Pericardium fibroblast (primary cell): ENCODE measurements at places on chromosomes 4 and X. TPM values are rescaled to one million over a fixed set of nuclear protein-coding genes. Genes with fewer than 3 reads are reported as not detected.

NDNF gene
- 1.1 TPM in 1 of 2 replicates, not detected in the other for total RNA-seq

NXF2 gene
- total RNA-seq, result not detected in 2 replicates

FGD1 gene
- total RNA-seq, result 13.3 and 15.7 TPM in 2 replicates

RNF128 gene
- total RNA-seq, result 0.17 TPM in 1 of 2 replicates, not detected in the other

XIAP gene
- total RNA-seq, result 11.1 and 23.5 TPM in 2 replicates

NHS gene
- 0.12 and 0.17 TPM in 2 replicates for total RNA-seq

BBS12 gene
- total RNA-seq, result 5.0 and 6.0 TPM in 2 replicates

NHSL2 gene
- 2.0 and 2.3 TPM in 2 replicates for total RNA-seq

TMEM35A gene
- total RNA-seq, result 0.47 and 4.4 TPM in 2 replicates

ENOX2 gene
- 7.9 and 9.2 TPM in 2 replicates for total RNA-seq

DYNLT3 gene
- 9.3 and 30.3 TPM in 2 replicates for total RNA-seq

USP26 gene
- not detected in 2 replicates for total RNA-seq

FAM184B gene
- total RNA-seq, result 0.12 TPM in 1 of 2 replicates, not detected in the other

NDST3 gene
- not detected in 2 replicates for total RNA-seq

NOX1 gene
- 0.47 TPM in 1 of 2 replicates, not detected in the other for total RNA-seq

GNRHR gene
- not detected in 2 replicates for total RNA-seq

MAGEA6 gene
- total RNA-seq, result not detected in 2 replicates

RAB39B gene
- total RNA-seq, result 0.35 and 1.8 TPM in 2 replicates

NWD2 gene
- not detected in 2 replicates for total RNA-seq

MAGEA12 gene
- total RNA-seq, result not detected in 2 replicates

DNAAF6 gene
- total RNA-seq, result not detected in 2 replicates

PAK3 gene
- 0.09 and 0.12 TPM in 2 replicates for total RNA-seq

XAGE5 gene
- not detected in 2 replicates for total RNA-seq

RNF150 gene
- total RNA-seq, result 9.0 and 10.3 TPM in 2 replicates

CSAG2 gene
- total RNA-seq, result not detected in 2 replicates

NR3C2 gene
- 0.09 and 0.12 TPM in 2 replicates for total RNA-seq

GCNA gene
- 1.4 and 4.3 TPM in 2 replicates for total RNA-seq

NAP1L3 gene
- 4.1 and 6.1 TPM in 2 replicates for total RNA-seq

ALAS2 gene
- not detected in 2 replicates for total RNA-seq

C1QTNF7 gene
- total RNA-seq, result 0.17 and 0.35 TPM in 2 replicates

POLN gene
- 1.1 and 1.9 TPM in 2 replicates for total RNA-seq

MAGIX gene
- 0.93 and 1.0 TPM in 2 replicates for total RNA-seq

CABS1 gene
- not detected in 2 replicates for total RNA-seq

CXCL9 gene
- not detected in 2 replicates for total RNA-seq

SPANXA2 gene
- total RNA-seq, result not detected in 2 replicates

PAGE5 gene
- total RNA-seq, result not detected in 2 replicates

CTAG1A gene
- total RNA-seq, result not detected in 2 replicates

THAP6 gene
- 5.1 and 6.4 TPM in 2 replicates for total RNA-seq

CPLX1 gene
- total RNA-seq, result 0.34 and 0.47 TPM in 2 replicates

PHOX2B gene
- not detected in 2 replicates for total RNA-seq

ZNF518B gene
- total RNA-seq, result 17.4 and 30.7 TPM in 2 replicates

TMEM47 gene
- 35.8 and 38.6 TPM in 2 replicates for total RNA-seq

JAKMIP1 gene
- total RNA-seq, result not detected in 2 replicates

IL2RG gene
- not detected in 2 replicates for total RNA-seq

FOXR2 gene
- not detected in 2 replicates for total RNA-seq

TMEM31 gene
- not detected in 2 replicates for total RNA-seq

LCORL gene
- 4.8 and 9.0 TPM in 2 replicates for total RNA-seq

PNMA6F gene
- not detected in 2 replicates for total RNA-seq

RPS6KA6 gene
- 0.23 and 4.3 TPM in 2 replicates for total RNA-seq

BANK1 gene
- not detected in 2 replicates for total RNA-seq

SMPX gene
- total RNA-seq, result 0.85 TPM in 1 of 2 replicates, not detected in the other

ARHGAP6 gene
- 25.9 and 29.2 TPM in 2 replicates for total RNA-seq

ARHGEF6 gene
- total RNA-seq, result 5.4 and 10.8 TPM in 2 replicates

CXCL10 gene
- not detected in 2 replicates for total RNA-seq

F9 gene
- total RNA-seq, result not detected in 2 replicates

SH3TC1 gene
- total RNA-seq, result 3.0 and 7.2 TPM in 2 replicates

TEX11 gene
- total RNA-seq, result not detected in 2 replicates

MAGEA4 gene
- total RNA-seq, result not detected in 2 replicates
